Stimulated activated CD4-positive, alpha-beta T cell treated with anti-CD3 and anti-CD28 coated beads, Interleukin-4, amount 100 ng/mL, for 1 hour (primary cell): ENCODE measurements at places on chromosomes 5 and 9.

DNA sequence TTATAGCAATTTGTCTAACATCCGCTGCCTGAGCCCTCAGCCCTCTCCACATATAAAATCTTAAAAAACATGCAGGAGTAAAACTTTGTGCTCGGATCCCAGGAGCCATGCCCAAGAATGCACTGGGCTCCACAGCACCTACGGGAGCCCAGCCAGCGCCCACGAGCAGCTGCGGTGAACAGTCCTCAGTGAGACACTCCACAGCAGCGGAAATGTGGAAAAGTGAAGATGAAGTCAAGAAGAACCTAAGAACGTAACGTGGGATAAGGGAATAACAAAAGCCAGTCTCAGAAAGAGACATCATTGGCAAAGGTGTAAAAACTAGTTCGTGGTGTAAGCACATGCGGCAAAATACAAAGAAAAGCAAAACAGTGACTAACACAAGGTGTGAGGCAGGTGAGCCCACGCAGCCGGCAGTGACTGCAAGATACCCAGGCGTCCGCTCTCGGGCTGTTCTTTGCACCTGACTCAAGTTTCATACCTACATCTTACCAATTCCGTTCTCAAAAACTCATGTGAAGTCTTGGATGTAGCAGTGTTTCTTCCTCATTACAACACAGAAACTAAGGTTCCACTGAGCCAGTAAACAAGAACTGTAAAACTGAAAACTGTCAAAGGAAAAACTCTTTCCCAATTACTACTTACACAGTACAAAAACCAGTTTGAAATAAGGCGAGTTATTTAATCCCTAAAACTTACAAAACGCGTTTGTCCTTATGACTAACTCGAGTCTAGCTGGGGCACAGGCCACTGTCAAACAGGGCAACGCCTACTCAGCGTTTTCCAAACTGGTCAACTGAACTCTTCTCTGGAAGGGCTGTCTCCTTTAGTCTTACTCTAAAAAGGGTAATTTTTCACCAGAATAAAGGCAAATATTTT lies 1.7 kb downstream of the CAMSAP1 start:
- DNase-seq = peak; percentile 80

DNA sequence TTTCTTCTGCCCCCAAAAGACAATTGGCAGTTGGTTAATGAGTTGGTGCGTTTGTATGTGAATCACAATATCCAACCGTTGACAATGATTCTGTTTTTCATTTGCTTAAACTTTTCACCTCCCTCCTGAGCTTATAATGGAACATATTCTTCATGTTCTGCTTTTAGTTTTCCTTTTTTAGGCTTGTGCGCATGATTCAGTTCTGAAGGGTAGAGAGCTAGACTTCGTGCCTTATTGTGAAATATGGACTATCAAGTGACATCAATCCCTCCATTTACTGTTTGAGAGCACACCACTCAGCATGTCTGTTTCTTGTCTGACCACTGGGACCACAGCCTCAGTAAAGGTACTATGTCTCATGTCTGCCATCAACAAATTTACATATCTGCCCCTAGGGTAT lies 30.5 kb upstream of the LPAR1 start:
- DNase-seq = no peak

DNA sequence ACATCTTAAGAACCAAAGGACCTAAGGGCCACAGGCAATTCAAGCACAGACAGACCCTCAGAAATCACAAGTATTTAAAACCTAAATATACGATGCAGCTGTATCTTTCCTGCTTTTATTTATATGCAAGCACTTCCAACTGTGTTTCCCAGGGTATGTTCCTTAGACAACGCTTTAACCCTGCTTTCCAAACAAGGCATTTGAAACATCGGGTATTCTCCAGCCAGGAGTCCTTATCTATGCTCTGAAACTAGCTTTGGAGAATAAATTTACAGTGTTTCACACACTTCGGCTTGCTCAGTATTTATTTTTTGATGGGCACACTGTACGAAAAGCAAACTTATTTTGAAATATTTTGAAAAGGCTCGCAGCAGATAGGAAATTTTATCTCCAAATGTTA lies 13.5 kb downstream of the NR6A1 start:
- no peak for DNase-seq

DNA sequence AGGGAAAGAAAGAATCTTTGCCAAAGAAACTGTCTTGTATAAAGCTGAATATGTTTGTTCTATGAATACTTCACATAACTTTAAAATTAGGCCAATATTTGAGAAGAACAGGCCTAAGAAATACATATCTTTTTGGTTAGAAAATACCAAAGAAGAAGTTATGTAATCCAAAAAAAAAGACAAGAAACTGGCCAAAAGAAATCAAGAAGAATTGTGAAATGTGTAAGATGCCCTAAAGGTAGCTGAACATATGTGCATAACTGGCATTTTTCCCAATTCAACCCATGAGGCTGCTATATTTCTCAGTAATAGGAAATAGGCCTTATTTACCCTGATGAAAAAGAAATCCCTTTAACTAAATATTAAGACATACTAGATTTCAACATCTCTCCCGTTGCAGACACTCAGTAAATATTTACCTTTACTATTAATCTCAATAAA lies 290.0 kb downstream of the CETN3 start:
- no peak for DNase-seq

DNA sequence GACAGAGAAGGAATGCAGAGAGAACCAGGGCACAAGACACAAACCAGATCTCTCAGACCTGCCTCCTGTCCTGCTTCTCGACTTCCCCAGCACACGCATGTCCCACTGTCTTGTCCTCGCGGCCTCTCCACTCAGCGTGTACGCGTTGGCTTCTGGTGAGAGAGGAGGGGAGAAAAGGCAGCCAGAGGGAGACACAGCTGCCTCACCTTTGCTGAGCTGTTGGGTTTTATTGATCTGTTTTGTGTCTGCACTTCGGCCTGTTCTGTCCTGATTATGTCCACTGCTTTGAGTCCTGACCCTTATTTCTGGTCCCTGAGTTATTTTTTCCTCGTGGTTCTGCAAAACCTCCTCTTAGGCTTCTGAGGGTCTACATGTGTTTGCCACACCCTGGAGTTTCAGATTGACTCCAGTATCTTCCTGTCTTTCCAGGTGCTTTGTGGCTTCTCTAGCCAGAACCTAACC lies 87.5 kb upstream of the AGXT2 start:
- DNase-seq = no peak

DNA sequence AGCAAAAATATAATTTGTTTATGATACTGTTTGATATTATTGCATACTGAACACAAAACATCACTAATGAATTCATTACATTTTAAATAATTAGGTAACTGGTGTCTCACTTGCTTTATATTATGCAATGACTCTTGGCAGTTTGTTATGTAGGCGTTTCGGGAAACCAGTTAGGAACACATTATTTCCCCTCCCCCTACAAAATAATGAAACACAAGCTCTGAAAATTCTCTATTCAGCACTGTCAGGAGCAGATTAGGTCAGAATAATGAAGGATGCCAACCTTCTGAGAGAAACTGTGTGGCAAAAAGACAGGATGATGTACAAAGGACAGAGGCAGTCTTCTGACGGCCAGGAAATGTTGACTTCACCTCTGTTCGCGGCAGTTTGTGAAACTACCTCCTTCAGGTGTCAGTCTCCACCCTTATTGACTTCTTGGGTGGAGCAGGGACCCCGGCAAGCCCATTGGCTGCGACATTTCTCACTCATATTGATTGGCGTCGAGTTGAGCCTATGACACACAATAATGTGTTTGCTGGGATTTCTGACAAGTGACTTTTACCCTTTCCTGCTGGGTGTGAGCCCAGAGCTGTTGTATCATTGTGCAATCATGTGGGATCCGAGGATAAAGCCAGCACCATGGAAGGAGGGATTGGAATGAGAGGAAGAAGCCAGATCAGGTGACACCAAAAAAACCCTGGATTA lies 33.9 kb downstream of the SH3PXD2B start:
- DNase-seq = no peak

DNA sequence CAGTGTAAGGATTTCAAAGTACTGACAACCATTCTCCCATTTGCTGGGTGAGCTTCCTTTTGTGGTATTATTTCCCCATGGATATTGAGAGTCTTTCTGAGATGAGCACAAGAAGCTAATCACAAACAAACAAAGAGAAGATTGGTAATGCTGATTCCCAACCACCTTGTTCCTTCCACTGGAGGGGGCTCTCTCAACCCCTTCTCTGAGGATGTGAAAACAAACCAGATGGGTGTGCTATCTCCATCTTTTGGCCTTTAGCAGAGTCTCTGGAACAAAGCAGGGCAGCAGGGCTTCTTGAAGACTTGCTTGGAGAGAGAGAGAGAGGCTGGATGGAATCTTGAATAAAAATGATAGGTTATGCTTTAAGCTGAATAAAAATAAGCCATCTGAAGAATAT lies 576.7 kb upstream of the ZNF462 start:
- DNase-seq = no peak

GRCh38 chr9:28190981-28191380 lies 617.7 kb upstream of the C9orf72 start:
- no peak for DNase-seq

DNA sequence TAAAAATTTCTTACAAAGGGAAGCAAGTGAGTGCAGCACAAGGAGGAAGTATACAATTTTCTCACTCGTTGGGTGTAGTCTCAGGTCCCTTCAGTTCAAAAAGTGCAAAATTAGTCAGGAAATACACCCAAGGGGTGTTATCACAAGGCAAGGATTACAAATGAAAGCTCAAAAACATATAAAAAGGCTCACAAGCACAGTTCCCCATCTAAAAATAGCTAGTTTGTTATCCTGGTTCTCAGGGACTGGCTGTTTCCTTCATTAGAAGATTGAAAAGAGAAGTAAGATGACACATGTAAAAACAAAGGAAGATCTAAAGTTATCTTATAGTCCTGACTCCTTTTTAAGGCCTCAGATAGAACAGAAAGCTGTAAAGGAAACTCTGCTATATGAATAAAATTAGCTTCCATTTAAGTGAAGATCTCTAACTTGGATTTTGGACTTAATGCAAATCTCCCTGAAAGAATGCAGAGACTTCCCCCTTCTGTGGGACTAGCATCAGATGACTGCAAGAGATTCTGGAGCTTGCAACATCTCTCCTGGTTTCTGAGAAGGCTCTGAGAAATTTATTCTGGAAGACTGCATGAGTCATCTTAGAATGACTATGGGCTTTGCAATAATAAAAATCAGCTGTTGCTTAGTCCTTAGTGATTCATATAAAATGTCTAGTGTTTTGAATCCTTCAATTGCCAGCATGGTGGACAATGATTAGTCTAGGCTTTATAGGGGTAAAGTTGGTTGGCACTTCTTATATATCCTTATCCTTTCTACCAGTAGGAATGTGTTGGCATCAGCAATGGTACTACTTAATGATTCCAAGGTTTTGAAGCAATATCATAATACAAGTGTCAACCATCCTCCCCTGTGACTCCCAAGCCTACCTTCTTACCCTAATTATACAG lies 25.4 kb downstream of the DAB2 start:
- no peak for DNase-seq

DNA sequence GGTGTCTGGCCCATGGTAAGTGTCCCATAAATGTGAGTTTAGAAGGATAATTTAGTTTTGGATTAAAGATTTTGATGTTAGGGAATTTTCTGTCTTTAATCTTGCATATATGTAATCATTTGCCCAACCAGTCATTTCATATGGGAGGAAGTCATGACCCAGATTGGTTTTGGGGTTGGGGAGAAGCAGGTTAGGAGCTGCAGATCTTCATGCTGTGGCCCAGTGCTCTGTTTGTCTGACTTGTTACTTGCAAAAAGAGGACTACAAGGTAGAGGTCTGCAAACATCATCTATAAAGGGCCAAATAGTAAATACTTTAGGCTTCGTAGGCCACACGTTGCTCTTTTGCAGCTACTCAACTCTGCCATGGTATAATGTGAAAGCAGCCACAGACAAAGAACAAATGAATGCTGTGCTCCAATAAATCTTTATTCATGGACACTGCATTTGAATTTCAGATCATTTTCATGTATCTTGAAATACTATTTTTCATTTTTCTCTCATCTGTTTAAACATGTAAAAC lies 16.8 kb downstream of the OSTF1 start:
- DNase-seq = no peak

GRCh38 chr5:168110384-168110783 lies 181.1 kb upstream of the WWC1 start:
- DNase-seq = no peak

GRCh38 chr5:6510132-6510531 lies 61.5 kb downstream of the UBE2QL1 start:
- no peak for DNase-seq

- DNase-seq = no peak
Observed at GRCh38 chr9:117952581-117952980, 248.4 kb downstream of the TLR4 start.

DNA sequence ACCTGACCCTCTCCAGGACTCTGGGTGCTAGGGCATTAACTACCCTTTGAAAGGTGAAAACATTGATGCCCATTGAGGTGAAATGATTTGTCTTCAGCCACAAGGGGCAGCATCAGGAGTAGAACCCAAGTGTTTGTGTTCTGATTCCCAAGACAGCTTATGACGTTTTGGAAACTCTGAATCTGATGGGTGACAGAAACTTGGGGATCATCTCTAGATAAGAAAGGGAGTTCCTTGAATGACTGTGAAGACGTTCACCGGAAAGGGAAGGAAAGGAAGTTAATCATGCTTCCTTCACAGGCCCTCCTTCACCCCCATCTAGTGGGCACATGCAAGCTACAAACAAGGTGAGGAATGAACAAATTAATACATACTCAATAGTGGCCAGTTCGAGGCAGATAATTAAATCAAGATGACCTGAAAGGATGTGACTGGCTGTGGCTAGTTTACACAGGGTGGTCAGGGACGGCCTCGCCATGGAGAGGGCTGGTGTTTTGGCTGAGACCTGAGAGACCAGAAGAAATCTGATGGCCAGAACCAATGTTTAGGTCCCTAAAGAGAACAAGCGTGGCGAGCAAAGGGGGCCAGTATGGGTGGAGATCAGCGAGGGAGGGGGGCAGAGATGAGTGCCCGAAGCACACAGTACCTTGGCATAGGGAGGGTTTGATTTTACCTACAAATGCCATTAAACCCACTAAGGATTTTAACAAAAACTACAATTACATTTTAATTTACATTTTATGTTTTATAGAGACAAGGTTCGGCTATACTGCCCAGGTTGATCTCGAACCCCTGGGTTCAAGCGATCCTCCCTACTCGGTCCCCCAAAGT lies 937 bp upstream of the SLC26A2 start:
- DNase-seq = peak; percentile 29

GRCh38 chr9:76987594-76988200 lies 31.8 kb upstream of the FOXB2 start:
- no peak for DNase-seq
